Fibroblast of gingiva (primary cell): ENCODE measurements at places on chromosomes 1 and 21.

DNA sequence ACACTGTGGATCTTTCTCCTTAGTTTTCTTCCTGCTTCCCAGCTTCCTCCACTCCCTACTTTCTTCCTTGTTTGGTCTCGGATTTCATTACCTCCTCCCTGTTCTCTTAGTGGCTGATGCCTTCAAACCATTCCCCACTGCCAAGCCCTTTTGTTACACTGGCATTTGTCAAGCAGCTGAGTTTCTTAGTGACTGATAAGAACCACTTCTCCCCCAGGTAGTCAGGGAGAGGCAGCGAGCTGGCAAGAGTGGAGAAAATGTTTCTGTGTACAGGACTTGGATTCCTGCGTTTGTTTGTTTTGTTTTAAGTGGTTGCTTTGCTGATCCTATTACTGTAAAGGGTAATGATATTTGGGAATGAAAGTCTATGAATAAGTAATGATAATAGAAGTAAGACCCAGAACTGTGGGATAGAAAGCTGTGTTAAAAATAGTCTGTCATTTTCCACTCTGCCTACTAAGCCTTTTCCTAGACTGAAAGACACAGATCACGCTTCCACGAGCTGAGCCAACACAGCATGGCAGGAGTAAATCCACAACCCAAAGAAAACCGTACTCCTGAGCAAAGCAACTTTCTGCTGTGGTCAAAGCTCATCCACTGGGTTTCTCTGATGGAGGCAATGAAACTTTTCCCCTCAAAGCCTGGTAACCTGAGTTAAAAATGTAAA is 10.1 kb upstream of the SERTAD4 start:
- no peak for DNase-seq

DNA sequence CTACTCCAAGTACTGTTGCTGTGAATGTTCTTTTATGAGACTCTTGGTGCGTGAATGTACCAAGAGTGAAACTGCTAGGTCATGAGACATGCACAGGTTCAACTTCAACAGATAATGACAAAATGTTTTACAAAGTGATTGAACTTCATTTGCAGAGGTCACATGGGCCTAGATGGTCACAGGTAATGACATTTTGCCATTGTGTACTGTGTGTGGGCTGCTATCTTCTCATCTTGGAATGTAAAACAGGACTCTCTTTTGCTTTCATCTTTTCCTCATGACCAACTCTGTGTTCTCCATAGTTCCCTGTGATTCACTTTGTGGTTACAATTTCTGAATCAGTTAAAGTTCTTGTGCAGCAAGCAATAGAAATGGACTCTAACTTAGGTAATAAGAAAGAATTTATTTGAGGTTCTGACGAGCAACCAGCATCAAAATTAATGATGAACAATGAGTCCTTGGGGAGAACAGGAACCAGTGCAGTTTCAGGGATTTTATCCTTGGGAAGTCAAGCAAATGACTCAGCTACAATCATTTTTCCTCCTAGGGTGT is 16.2 kb upstream of the TSNAX start:
- DNase-seq = no peak

DNA sequence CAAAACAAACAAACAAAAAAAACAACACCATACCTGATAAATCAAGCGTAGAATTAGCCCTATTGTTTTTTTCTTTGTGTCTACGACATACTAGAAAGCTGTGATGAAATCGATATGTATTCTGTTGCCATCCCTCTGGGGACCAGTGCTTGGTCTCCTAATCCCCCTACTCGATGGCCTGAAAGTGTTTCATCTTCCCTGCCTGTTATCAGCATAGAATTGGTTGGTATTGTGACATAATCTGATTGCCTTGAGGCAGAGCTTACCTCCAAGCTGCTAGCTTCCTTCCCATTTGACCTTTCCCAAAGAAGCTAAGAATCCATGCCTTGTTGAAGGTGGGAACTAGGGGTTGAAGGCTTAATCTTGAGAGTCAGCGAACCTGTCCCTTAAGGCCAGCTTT is 40.7 kb upstream of the PIGV start:
- DNase-seq = no peak

DNA sequence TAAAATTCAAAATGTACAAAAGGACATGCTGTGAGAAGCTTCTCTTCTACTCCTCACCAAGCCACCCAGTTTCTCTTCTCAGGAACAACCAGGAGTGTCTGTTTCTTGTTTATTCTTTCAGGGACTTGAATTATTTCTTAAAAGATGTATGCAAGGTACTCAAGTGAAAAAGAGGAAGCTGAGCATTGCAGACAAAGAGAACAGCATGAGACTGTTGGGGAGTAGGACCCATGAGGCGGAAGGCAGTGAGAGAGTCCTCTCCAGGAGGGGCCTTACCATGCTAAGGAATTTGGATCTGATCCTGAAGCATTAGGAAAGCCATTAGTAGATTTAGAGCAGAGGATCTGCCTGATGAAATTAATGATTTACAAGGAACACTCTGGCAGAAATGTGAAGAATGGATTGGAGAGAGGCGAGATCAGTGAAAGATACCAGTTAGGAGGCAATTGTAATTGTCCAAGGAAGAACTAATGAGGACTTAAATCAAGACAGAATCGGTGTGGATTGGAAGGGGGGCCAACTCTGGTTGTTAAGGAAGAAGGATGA is 14.7 kb upstream of the SSX2IP start:
- DNase-seq = no peak

GRCh38 chr1:247639381-247639981 is 34.1 kb downstream of the OR2G3 start:
- no peak for DNase-seq

DNA sequence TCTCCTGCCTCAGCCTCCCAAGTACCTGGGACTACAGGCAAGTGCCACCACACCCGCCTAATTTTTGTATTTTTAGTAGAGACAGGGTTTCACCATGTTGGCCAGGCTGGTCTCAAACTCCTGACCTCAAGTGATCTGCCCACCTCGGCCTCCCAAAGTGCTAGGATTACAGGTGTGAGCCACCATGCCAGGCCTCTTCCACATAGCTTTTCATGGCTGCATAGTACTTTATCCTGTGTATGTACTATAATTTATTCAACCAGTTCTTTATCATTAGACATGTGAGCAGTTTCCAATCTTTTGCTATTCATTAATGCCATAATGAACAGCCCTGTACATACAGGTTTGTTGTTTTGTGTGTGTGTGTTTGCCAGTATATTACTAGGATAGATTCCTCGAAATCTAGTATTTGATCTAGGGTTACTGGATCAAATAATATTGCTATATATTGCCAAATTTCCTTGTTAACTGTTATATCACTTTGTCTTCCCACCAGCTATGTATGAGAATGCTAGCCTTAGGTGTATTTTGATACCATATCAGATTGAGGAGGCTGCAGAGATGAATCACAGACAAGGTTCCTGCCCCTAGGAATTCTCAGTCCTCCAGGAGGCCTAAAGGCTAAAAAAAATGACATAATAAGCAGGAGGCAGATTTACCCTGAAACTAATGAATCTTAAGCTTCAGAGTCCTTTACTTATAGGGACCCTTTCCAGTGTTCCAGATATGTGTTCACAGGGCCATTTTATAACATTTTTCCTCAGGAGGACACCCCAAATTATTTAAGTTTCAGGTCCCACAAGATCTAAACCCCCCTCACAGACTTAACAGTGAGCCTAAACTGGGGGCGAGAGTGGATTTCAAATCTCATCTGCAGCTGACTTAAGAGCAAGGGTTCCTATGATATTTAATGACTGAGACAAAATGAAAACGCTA is 2.1 kb upstream of the PDIK1L start:
- no peak for DNase-seq

GRCh38 chr1:165259236-165259635 is 97.3 kb downstream of the LMX1A start:
- DNase-seq = no peak

DNA sequence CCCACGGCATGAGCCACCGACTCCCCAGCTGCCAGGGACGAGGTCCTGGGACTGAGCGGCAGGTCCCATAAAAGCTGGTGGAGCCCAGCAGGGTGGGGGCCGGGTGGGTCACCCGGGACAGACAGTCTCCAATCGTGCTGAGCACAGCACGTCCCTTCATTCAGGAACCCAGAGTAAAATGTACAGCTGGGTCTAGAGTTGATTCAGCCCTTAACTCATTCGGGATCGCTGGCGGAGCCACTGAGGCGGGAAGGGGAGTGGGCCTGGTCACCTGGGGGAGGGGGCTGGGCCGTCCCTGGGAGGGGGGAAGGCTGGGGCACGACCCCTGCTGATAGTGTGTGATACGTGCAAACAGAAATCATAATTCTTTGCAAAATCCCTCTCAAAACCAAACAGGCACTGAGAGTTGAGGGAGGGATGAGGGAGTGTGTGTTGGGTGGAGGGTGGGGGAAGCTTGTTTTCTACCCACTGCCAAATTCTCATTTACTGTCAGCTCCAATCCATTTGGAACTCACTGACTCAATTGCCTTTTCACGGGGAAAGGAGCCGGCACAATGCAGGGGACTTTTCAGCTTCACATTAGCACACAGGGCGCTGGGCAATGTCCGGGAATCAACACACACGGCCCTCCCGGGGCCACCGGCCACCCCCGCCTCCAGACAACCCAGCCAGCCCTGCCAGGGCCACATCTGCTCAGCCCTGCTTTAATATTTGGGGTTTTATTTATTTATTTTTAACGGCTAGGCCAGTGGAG is 13.8 kb downstream of the CASZ1 start:
- DNase-seq = no peak

- DNase-seq = no peak
These were observed 15.9 kb downstream of the KAZN start for GRCh38 chr1:14614341-14614740.

- no peak for DNase-seq
These were observed 102.7 kb upstream of the CD55 start for GRCh38 chr1:207218512-207219362.

- DNase-seq = no peak
These were observed 593.1 kb downstream of the PTBP2 start for GRCh38 chr1:97314685-97315084.

DNA sequence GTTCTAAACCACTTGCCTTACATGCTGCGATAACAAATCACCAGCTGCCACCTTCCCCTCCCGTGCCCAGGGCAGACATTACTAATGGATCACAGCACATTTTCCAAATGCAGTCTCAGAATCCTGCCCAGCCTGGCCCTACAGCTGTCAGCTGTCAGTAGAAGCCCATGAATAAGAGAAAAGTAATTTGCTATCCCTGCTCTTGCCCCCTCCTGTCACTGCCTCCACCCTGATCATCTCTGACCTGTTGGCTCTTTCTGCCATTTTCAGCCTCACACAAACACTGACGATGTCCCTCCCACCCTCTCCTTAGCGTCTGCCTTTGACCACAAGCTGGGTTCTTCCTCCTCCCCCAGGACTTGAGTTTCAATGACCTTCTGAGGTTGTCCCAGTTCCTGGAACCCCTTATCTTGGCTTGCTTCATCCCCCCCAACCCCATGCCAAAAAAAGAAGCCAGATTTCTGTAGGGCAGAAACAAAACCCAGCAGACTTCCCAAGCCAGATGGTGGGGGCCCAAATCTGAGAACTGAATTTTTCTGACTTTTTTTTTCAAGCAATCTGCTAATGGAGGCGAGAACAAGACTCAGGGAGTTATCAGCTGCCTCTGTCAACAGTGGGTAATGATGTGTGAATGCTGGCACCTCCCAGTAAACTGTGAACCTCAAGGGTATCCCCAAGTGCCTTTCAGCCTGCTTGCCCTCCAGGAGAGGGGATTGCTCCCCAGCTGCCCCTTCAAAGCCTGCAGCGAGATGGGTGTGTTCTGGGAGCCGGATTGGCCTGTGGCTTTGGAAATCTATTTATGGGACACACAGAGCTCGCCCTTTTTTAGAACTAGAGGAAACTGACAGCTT is 216.5 kb upstream of the VAMP3 start:
- DNase-seq = no peak

DNA sequence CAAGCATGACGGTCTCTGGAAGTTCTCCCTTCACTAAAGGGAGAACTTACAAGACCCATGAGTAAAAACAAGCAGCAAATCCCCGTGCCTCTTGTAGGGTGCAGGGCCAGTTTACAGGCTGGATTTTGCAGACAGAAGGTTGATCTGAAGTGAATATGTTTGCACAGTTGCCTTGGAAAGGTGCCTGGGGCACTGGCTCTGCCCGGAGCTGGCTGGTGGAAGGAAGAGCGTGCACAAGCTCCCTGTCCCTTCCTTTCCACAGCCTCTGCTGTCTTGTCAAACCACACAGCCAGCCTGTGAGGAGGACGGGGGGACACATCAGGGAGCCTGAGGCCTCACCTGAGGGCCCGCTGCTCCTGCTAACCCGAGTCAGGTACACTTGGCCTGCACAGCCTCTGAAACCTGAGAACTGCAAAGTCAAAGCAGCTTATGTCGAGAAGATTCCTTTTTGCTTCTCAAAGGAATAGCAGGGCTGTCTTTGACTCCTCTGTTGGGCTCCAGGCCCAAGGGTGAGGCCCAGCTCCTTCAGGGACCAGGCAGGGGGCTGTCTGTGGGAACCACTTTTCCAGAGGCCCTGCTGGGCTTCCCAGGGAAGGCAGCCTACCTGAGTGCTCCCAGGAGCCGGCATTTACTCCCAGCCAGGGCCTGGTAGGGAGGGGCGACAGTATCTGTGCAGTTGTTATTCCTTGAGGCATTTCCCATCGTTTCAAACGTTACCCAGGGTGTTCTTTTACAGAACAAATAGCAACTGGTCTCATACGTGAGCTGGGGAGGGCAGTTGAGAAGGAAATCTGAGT is 251.5 kb downstream of the SIPA1L2 start:
- DNase-seq = no peak

DNA sequence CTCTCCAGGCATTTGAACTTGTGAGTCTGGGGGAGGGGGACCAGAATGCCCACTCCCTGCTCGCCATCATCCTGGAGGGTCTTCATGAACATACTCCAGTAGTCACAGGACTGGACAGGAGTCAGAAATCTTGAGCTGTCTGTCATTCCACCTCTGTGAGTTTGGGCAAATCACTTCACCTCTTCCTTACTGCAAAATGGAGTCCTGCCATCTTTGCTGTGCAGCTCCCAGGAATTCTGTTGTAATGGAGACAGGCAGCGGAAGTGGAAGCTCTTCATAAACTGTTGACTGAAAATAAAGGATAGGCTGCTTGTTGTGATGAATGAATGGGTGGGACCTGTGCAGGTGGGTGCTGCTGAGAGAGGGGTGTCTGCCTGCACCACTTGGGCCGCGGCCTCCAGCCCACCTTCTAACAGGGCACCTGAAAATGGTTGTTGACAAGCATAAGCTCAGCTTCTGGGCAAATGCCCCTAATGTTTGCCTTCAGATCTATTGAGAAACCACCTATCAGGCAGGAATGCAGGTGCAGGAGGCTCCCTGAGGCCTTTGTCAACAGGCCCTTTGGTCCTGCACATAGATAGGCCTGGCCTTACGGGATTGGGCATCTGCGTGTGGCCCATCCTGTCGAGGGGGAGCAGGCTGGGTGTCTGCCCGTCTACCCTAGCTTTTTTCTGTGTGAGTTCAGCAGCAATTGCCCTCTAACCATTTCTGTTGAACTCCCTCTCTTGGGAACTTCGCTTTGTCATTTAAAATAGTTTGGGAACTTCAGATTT is 321.0 kb downstream of the RPS6KC1 start:
- DNase-seq = no peak
